Gastroesophageal sphincter (tissue), 4 donors: ENCODE measurements at places on chromosomes 4 and X.

GRCh38 chr4:138751309-138751708, 264.3 kb upstream of the NOCT start:
- no peak for ATAC-seq
- H3K36me3 ChIP-seq = no peaks in the 10 kb centered on the region
- H3K27ac ChIP-seq = no peak overlapping the region
- no peak overlapping the region for H3K4me3 ChIP-seq

- ATAC-seq = no peak
- no peaks in the 10 kb centered on the region for H3K4me1 ChIP-seq
- H3K27me3 ChIP-seq = no peaks in the 10 kb centered on the region
- no peaks in the 10 kb centered on the region for H3K36me3 ChIP-seq
Observed at GRCh38 chrX:139158256-139158655, 372.3 kb upstream of the F9 start.

- peaks cover 14% of the 10 kb centered on the region for H3K27me3 ChIP-seq
- peak; percentile 78 for ATAC-seq
- peak overlapping the region; percentile 58 for H3K4me3 ChIP-seq
- peaks cover 18% of the 10 kb centered on the region for H3K4me1 ChIP-seq
Observed at GRCh38 chr4:82044141-82044993, 329.4 kb downstream of the HNRNPD start.

DNA sequence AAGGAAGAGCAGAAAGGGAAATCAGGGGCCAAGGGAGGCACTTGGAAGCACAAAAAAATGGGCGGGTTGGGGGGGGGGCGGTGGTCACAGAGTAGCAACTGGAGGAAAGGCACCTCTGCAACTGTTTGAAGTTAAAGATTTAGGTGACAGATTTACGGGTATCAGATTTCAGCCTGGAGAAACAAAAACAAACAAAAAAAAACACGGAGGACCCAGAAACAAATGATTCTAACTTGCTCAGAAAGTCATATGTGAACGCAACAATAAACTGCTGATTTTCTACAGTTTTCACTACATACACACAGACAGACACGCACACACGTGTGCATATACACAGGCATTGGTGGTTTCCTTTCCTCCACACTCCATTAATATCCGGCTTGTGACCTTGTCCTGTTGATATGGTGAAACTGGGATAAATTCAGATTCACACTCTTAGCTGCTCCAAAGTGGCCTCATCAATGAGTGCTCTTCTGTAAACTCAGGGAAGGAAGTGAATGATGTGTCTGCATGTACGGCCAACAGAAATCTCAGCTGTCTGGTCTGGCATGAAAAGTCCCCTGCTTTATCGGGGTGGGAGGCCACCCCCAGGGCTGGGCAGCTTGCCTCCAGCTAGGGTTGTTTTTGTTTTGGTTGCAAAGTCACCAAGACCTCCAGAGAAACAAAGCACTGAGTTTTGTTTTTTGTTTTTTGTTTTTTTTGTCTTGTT, 54.3 kb downstream of the CHST7 start:
- no peak overlapping the region for H3K4me3 ChIP-seq
- peak overlapping the region; percentile 54 for H3K27ac ChIP-seq
- peaks cover 32% of the 10 kb centered on the region for H3K4me1 ChIP-seq
- ATAC-seq = peak; percentile 16
